Smooth muscle cell of bladder (primary cell): ENCODE measurements at places on chromosomes 12 and 14. TPM values are rescaled to one million over a fixed set of nuclear protein-coding genes. Genes with fewer than 3 reads are reported as not detected.

The REM2 gene
- 0.09 and 0.14 TPM in 2 replicates for total RNA-seq

The TMEM121 gene
- 10.0 and 10.2 TPM in 2 replicates for total RNA-seq

The HHIPL1 gene
- 4.4 and 7.9 TPM in 2 replicates for total RNA-seq

The LPAR5 gene
- not detected in 2 replicates for total RNA-seq

The TAS2R8 gene
- not detected in 2 replicates for total RNA-seq

The LIN7A gene
- total RNA-seq = 7.0 and 12.7 TPM in 2 replicates

The KRT79 gene
- not detected in 2 replicates for total RNA-seq

The OVCH1 gene
- 0.09 and 0.14 TPM in 2 replicates for total RNA-seq

The CACNA1C gene
- 5.0 and 10.1 TPM in 2 replicates for total RNA-seq

The PTPRB gene
- under 0.01 and 0.55 TPM in 2 replicates for total RNA-seq
